ENCODE measurements at places on chromosomes 16 and 17. TPM values are rescaled to one million over a fixed set of nuclear protein-coding genes. Genes with fewer than 3 reads are reported as not detected.

- no peak for DNase-seq
Observed at GRCh38 chr16:27859020-27859419, 204.5 kb downstream of the GSG1L start.

GRCh38 chr16:53960050-53960812 is 256.3 kb downstream of the FTO start:
- no peak for DNase-seq

- DNase-seq = no peak
Observed at GRCh38 chr17:15293558-15293957, 28.4 kb upstream of the PMP22 start.

CDT1 gene
- 36.7 TPM for total RNA-seq

GFER gene
- total RNA-seq = 31.8 TPM

DNA sequence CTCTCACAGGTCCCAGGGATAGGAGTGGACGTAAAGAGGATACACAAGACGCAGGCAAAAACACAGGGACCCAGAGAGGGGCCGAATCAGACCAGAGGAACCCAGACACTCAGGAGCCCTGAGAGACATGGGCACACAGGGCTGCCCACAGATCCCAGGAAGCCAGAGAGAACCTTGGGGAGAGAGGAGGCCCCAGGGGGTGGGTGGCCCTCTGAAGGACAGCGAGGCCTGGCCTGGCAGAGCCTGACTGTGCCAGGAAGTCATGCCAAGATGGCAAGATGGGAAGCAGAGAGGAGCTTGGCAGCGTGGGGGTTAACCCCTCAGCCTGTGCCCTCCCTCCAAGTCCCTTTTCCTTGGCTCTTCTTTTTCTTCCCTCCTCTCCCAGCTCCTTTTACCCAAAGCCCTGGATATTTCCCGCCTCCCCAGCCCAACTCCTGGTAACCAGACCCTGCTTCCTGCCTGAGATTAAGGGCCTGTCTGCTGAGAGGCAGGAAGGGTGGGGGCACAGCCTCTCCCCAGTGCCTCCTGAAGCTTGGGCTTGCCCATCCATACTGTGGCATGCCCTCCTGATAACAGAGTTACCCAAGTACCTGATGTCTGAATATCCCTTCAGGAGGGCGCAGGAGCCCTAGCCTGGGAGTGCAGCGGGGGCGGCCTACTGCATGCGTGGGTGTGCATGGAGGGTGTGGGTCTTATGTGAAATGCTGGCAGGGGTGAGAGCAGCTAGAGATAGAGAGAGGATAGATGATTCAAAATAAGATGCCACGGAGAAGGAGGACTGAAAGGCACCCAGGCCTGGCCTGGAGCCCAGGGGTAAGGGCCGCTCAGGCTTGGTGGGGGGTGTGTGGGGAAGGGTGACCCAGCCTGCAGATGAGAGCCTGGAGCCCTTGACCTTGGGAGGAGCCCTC is 6.0 kb upstream of the TBX21 start:
- no peak for DNase-seq

SOST gene
- total RNA-seq = not detected

SNAI3 gene
- not detected for total RNA-seq

DNA sequence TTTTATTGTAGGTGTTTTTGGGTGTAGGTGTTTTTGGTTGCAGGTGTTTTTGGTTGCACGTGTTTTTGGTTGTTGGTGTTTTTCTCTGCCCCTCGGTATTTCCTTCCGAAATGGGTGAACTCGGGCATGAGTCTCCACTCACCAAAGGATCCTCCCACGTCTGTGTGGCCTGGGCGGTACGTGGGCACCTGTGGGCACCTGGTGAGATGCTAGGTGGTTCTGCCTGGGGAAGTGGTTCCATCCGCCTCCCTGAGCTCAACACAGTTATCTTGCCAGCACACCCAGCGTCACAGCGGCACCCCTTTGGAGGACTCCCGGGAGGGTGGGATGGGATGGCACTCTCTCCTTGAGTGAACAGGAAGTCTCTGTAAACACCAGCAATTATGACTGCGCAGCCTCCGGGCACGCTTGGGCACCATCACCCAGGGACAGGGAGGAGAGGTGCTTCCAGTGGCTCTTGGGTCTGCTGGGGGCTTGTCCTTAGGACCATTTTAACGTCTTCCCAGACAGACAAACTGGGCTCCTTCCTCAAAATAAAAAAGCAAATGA is 29.8 kb downstream of the COX4I1 start:
- DNase-seq = no peak

NPIPA2 gene
- total RNA-seq = not detected

DNA sequence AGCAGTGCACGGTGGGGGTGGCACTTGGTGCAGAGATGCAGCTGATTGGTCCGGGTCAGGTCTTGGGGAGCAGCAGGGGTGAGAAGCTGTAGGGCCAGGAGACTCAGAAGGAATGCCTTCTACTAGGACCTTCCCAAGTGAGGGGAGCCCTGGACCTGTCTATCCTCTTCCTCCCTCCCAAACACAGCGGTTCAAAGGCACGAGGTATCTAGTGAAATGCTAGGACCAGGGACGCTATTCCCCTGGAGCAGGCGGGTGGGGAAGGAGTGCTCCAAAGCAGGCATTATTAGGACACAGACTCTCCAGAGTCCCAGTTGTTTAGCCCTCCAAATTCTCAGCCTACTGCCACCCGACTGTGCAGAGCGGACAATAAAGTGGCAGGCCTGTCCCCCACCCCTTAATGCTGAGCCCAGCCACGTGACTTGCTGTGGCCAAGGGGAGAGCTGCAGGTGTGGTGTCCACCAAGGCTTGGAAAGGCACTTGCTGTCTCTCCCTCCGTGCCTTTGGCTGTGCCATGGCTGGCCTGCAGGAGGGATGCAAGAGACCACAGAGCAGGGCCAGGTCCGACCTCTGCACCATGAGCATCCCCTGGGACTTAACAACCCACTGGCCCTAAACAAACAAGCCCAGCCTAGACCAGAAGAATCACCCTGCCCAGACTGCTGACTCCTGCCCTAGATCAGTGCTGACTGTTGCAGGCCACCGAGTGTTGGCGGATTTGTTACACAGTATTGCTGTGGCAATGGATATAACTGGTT is 97.2 kb downstream of the TBC1D16 start:
- DNase-seq = no peak

MRPL38 gene
- 54.0 TPM for total RNA-seq

SHBG gene
- not detected for total RNA-seq

DNA sequence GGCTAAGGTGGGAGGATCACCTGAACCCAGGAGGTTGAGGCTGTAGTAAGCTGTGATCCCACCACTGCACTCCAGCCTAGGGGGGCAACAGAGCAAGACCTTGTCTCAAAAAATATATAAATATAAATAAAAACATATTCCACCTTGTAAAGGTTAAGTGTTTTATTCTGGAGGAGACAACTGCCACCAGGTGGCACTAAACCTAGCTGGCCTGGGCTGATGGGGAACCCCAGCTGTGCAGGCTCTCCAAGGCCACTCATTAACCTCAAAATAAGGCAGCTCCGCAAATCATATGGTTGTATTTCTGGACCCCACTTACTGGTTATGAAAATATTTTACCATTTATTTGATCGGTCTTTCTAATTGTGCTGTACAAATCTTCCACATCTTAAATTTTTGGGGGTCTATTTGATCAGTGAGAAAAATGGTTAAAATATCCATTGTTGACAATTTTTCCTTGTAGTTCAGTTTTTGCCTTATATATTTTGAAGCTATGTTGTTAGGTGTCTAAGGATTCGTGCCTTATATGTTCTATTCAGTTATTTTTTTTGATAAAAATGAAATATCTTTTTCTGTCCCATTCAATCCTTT is 8.5 kb upstream of the ICAM2 start:
- DNase-seq = peak; percentile 69

GRCh38 chr16:1146409-1146808 is 6.5 kb upstream of the CACNA1H start:
- no peak for DNase-seq

PRR29 gene
- total RNA-seq = 0.08 TPM

- no peak for DNase-seq
Observed at GRCh38 chr17:80942423-80943345, 49.0 kb upstream of the CHMP6 start.

- DNase-seq = no peak
Observed at GRCh38 chr16:58652741-58653140, 23.1 kb upstream of the CNOT1 start.

EFCAB5 gene
- total RNA-seq = not detected

GRCh38 chr17:42460371-42460770 is 1.7 kb downstream of the ATP6V0A1 start:
- no peak for DNase-seq

KRTAP4-11 gene
- not detected for total RNA-seq

DNA sequence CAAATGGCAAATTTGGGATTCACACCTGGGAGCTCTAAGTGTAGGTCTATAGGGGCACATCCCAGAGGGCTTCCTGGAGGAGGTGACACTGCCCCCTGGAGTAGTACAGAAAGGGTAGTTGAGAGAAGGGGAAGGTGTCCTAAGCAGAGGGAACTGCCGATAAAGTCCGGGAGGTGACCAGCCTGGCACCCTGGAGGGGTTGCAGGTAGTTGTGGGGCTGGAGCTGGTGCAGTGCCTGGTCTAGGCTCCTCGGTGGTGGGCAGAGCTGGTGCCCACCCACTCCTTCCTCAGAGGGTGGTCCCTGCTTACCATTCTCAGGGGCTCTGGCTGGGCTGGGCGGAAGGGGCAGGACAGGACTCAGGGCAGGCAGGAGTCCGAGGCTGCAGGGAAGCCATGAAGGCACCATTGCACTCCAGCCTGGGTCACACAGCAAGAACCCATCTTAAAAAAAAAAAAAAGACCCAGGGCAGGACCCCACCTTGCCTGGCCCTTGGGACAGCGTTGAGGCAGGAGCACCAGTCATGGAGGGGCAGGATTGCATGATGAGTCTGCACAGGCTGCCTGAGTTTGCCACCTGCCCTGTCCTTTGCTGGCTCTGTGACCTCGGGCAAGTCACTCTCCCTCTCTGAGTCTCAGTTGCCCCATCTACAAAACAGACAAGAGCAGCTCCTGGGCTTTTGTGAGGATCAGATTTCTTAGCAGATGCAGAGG is 43.8 kb downstream of the LAT start:
- no peak for DNase-seq

TEX14 gene
- 0.13 TPM for total RNA-seq

STXBP4 gene
- 29.2 TPM for total RNA-seq
